Activated CD4-positive, alpha-beta T cell treated with anti-CD3 and anti-CD28 coated beads, Interleukin-2, amount 50 U/mL, for 1 hour (primary cell): ENCODE measurements at places on chromosomes 3 and 15.

GRCh38 chr15:58631319-58631718 lies 118.2 kb downstream of the ADAM10 start:
- no peak for DNase-seq

DNA sequence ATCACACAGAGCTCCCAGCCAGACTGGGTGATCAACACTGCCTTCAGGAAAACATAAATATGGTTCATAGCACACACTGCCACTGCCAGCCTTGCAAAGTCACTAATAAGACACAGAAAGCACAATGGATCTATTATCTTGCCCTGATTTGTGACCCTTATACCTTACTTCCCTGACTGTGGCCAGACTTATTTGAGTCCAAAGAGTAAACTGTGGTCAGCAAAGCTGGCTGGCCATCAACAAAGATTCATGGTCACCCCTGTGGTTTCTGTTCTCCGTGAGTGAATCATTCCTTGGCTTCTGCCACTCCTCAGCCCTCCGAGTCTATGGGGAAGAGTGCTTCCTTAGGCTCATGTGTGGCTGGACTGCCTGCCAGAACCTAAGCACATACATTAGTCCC lies 437.7 kb downstream of the RAP2B start:
- DNase-seq, result no peak

DNA sequence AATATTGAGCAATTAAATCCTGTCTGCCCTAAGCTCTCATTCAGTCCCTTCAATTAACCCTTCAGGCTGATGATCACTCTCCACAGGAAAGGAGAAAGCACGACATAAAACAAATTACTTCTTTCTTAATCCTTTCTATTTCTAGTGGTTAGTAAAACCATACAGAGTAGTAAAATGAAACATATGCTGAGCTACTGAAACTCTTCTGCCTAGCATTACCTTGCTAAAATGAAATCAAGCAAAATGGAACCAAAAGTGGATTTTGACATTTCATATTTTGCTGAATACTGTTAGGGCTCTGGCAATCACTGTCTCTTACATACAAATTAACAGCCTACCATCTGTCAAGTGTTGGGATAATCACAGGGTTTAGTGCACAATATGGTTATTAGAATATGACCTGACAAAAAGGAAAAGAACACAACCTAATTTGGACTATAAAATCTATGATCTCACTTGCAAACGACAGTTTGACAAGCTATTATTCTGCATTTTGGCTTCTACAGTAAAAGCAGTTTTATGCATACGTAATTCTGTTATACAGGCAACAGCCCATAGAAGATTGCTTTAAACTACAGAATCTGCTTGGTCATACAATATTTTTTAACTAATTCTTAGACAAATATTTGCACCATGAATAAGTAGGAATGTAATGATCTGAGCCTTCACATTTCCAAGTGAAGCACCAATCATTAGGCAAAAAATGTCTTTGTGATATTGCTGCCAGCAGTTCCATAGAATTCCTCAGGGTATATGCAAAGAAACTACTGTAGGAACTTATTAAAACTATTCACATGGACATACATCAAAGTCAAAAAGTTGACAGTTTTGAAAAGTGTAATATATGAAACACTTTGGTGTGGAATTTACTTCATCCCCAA lies 105.0 kb downstream of the FHIT start:
- DNase-seq, result no peak

- DNase-seq, result peak; percentile 50
Observed at GRCh38 chr15:88274553-88275460, 18.3 kb upstream of the NTRK3 start.

GRCh38 chr3:66738625-66739365 lies 238.0 kb upstream of the LRIG1 start:
- DNase-seq, result no peak

DNA sequence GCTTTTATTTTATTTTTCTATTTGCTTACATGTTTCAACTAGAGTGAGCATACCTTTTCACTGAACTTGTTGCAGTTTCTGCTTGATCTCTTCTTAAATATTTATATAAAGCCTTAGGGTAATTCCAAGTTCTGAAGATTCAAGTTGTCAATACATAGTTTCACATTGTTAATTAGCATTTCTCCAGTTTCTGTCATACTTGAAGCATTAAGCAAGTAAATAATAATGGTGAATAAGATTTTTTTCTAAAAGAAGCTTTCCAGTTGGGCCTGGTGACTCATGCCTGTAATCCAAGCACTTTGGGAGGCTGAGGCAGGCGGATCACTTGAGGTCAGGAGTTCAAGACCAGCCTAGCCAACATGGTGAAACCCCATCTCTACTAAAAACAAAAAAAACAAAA lies 53.9 kb downstream of the CALML4 start:
- DNase-seq, result no peak

- no peak for DNase-seq
Observed at GRCh38 chr15:34809186-34809585, 13.8 kb upstream of the ACTC1 start.

DNA sequence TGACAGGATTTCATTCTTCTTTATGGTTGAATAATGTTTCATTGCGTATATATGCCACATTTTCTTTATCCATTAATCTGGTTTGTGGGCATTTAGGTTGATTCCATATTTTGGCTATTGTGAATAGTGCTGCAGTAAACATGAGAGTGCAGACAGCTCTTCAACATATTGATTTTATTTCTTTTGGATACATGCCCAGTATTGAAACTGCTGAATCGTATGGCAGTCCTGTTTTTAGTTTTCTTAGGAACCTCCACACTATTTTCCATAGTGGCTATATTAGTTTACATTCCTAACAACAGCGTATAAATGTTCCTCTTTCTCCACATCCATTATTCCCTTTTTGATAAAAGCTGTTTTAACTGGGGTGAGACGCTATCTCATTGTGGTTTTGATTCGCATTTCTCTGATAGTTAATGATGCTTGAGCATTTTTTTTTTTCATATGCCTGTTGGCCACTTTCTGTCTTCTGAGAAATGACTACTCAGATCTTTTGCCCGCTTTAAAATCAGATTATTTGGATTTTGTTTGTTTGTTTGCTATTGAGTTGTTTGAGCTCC lies 21.7 kb downstream of the AQP9 start:
- no peak for DNase-seq

DNA sequence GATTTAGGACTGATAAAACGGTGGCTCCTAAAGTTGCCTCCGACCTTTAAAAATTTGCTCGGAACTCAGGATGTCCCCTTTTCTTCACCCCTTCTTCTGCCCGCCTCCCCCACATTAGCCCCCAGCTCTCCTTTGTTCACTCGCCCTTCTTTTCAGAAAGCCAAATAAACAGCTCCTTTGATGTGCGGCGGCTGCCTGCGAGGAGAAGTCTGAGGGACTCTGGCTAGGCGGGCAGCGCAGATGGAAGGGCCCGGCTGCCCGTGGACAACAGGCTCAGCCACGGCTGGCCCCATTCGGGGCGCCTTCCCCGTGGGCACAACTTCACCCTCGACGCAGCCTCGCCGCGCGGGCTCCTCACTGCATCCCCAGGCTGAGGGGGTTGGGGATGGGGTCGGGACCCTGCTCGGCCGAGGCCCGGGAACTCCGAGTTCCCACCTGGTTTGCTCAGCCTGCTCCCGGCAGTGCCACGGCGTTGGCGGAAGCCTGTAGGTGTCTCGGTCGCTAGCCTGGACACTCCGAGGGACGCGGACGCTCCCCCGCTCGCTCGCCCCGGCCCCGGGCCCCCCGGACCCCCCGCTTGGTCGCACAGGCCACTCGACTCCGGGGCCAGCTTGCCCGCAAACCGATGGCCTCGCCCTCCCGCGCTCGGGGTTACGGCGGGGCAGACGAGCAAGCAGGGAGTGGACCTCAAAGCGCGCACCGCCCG lies 897 bp upstream of the TLE3 start:
- peak; percentile 33 for DNase-seq

- DNase-seq, result no peak
Observed at GRCh38 chr3:171862993-171863521, 19.9 kb downstream of the TMEM212 start.

DNA sequence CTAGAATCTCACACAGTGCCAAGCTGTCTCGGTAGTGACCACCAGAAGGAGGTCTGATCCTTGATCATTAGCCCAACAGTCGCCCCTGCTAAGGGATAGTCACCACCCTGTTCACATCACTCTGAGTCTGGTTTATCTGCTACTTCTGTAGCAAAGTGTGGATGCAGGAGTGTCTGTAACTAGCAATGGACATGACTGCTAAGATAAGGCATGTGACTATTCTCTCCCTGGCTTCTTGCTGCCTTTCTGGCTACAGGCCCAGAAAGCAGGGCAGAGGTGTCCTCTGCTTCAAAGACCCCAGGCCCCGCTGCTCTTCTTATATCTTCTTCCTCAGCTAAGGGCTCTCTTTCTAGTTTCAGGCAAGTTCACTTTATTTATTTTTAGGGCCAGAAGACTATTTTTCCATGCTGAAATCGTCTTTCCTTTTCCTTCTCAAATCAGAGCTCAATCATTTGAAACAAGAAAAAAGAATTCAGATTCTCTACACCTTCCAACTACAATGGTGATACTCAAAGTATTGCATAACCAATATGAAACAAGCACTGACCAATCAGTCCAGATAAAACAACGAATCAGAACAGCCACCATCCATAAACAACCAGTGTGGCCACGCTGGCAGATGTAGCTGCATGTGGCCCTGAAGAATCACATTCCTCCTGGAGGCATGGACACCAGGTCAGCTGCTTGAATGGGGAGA lies 8.0 kb upstream of the KNG1 start:
- no peak for DNase-seq

GRCh38 chr3:155880286-155880685 lies 9.8 kb downstream of the GMPS start:
- DNase-seq, result no peak

- DNase-seq, result no peak
Observed at GRCh38 chr3:192881159-192881786, 36.4 kb downstream of the MB21D2 start.

GRCh38 chr3:52134761-52135160 lies 19.5 kb downstream of the POC1A start:
- no peak for DNase-seq

DNA sequence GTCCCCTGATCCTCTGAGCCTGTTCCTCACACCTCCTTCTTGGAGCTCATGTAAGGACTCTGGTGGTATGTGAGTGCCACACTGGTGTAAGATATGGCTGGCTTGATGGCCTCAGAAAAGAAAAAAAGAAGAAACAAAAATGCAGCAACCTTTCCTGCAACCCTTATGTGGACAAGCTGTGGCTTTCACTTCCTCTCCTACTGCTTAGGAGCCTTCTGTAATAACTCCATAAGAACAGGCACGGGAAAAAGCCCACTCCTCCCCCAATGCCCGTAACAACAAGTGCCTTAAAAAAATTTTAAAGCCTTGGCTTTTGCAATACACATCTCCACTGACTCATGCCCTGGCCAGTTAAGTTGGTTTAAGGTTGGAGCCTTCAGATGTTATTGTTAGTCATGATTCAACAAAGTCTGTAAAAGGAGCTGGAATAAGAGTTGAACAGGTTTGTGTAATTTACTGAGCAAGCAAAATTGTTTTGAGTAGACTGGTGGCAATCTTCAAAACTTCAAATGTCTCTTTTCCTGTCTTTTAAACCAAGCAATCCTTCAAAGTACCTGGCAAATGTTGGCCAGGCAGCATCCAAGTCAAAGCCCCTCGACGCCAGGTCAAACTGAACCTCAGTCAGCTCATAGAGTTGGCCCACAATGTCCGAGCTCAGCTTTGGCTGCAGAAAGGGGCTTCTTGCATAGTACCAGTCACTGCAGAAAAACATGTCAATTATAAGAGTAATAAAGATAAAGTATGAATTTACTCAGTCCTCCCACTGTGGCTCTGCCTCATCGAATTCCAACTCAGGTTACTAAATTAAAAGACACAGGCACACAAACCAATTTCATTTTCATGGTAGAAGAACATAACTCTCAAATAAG lies 22.9 kb downstream of the FYCO1 start:
- DNase-seq, result no peak

GRCh38 chr3:77606372-77606771 lies 566.5 kb downstream of the ROBO2 start:
- no peak for DNase-seq

DNA sequence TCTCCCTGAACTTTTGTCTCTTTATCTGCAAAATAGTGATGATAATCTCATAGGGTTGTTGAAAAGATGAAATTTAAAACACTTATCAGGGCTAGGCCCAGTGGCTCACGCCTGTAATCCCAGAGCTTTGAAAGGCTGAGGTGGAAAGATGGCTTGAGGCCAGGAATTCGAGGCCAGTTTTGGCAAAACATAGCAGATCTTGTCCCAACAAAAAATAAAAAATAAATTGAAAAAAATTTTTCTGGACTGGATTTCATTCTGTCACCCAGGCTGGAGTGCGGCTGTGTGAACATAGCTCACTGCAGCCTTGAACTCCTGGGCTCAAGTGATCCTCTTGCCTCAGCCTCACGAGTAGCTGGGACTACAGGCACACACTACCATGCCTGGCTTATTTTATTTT lies 29.6 kb downstream of the LMLN start:
- DNase-seq, result no peak

DNA sequence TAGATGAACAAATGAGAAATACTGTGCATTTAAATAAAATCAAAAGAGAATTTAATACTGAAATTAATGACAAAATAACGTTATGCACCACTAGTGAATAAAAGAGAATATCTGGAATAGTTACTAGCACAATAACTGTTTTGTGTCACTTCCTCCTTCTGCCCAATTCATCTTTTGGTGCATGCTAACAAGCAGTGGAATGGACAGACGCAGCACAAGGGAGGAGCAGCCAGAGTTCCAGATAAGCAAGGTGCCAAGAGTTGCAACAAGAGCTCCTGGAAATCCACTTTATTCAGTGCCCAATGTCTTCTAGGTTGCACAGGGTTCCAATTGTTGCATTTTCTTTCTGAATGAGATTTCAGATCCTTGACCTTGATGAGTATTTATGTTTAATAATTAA lies 66.5 kb upstream of the PLXND1 start:
- no peak for DNase-seq

DNA sequence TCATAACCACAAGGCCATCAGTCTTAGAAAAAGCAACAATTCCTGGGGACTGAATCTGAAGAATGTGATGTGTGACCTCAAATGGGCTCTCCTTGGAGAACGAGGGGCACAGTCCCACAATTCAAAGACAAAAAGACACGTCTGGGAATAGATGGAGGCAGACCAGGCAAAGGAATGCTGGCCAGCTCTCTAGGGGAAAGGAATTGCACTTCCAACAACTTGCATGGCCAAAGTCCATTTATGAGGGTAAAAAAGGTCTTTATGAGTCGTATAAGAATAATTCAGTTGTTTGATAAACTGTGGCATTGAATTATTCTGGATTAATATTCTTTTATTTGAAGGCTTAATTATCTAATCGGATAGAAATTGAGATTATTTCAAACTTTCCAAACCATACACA lies 180.5 kb upstream of the FEZF2 start:
- DNase-seq, result no peak

GRCh38 chr3:54600441-54601204 lies 327.2 kb downstream of the LRTM1 start:
- no peak for DNase-seq

DNA sequence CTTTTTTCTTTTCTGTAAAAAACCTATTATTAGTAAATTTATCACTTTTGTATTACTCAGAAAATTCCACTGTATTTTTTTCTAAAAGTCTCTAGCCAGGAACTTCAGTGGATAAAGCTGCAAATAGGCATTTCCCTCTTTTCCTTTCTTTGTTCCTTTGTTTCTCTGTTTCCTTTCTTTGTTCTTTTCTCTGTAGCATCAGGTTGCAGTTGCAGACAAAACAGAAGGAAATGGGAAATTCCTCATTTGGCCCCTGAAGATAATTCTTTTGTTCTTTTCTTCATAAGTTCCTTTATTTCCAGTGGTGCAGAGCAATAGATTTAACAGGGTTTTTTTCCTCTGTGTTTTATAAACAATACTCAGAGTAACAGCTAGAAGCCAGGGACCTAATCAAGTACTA lies 416.5 kb downstream of the TBL1XR1 start:
- no peak for DNase-seq
